ENCODE measurements at places on chromosomes 1 and 21. TPM values are rescaled to one million over a fixed set of nuclear protein-coding genes. Genes with fewer than 3 reads are reported as not detected.

DNA sequence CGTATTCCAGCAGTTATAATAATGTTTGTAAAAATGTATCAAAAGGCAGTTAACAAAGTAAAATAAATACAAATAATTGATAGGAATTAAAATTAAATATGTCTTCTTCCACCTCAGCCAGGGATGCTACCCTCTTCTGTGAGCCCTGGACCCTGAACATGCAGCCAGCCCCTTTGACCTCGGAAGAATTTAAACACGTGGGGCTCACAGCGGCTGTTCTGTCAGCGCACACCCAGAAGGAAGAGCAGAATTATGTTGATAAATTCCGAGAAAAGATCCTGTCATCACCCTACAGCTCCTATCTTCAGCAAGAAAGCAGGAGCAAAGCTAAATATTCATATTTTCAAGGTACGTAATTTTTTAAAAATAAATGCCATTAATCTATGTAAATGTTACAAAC, 26.5 kb downstream of the UTS2 start:
- no peaks in the 10 kb centered on the region for H3K4me1 ChIP-seq
- no peak for DNase-seq
- no peak overlapping the region for H3K4me3 ChIP-seq
- H3K27me3 ChIP-seq = no peaks in the 10 kb centered on the region

GRCh38 chr1:226617109-226617508, 68.5 kb downstream of the STUM start:
- H3K27ac ChIP-seq = no peak overlapping the region
- H3K27me3 ChIP-seq = peaks cover 16% of the 10 kb centered on the region
- H3K36me3 ChIP-seq = no peaks in the 10 kb centered on the region
- H3K4me1 ChIP-seq = no peaks in the 10 kb centered on the region

Gene SYT2
- total RNA-seq = not detected

GRCh38 chr1:26391450-26391849, 18.9 kb upstream of the ZNF683 start:
- H3K4me3 ChIP-seq = no peak overlapping the region
- DNase-seq = peak; percentile 90
- no peak overlapping the region for H3K27ac ChIP-seq
- peaks cover 11% of the 10 kb centered on the region for H3K4me1 ChIP-seq
- no peaks in the 10 kb centered on the region for H3K36me3 ChIP-seq
- H3K27me3 ChIP-seq = no peaks in the 10 kb centered on the region

DNA sequence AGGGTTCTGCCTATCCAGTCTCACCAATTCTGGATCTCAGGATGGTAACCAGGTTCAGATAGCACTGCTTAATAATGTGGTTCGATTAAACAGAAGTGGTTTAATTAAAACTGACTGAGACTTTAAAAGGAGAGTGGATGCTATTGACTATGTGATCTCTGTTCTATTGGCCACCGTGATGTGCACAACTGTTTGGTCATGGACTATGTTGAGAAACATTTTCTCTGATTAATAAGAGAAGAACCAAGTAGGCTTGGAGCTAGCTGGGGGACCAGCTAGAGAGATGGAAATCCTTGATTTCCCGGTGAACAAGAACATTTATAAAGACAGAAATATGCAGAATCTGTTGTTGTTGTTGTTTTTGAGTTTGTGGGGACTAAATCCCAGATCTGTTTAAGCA, 36.5 kb downstream of the DPT start:
- H3K4me3 ChIP-seq = no peak overlapping the region
- no peak overlapping the region for H3K27ac ChIP-seq
- H3K27me3 ChIP-seq = no peaks in the 10 kb centered on the region
- no peaks in the 10 kb centered on the region for H3K36me3 ChIP-seq
- no peak for DNase-seq

Measured in osteoblast (primary cell).